ENCODE measurements at places on chromosomes 4 and X.
A peak's percentile ranks its signal among the peaks of the same experiment; 100 is the strongest.

GRCh38 chr4:187301923-187302322, 578.3 kb upstream of the FAT1 start:
- DNase-seq = no peak

- no peak for DNase-seq
Measured at GRCh38 chr4:4866866-4867374, 7.5 kb downstream of the MSX1 start.

DNA sequence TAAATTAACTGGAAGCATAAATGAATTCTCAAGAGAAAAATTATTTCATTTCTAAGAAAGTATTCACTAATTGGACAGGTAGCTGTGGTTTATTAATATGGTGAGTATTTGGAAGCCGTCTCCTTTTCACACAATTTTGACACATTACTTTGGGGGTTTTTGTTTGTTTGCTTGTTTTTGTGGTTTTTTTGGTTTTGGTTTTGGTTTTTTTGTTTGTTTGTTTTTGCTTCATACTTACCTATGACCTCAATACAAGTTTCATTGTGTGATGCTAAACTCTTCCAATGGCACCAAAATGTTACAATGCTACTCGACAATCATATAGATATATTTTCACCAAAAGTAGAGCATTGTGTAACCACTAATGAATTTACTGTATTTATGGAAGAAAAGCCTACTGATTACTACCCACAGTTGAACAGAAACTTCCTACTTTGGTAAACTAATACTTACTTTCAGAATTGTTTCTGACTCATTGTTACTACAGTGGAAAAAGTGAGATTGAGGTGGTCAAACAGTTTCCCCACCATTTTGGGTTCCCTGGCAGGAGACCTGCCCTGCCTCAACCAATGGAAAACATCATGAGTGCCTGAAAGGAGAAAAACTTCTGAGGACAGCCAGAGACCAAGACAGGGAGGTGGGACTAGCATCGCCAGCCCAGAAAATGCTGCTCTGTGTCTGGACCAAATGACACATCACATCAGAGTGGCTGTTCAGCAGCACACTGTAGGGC, 443.1 kb downstream of the HNRNPD start:
- no peak for DNase-seq

- no peak for DNase-seq
Measured at GRCh38 chrX:21151051-21151450, 223.2 kb upstream of the CNKSR2 start.

GRCh38 chrX:10021461-10022272, 54.5 kb downstream of the CLDN34 start:
- no peak for DNase-seq

- DNase-seq = no peak
Measured at GRCh38 chr4:14452764-14453163, 549.5 kb upstream of the CPEB2 start.

DNA sequence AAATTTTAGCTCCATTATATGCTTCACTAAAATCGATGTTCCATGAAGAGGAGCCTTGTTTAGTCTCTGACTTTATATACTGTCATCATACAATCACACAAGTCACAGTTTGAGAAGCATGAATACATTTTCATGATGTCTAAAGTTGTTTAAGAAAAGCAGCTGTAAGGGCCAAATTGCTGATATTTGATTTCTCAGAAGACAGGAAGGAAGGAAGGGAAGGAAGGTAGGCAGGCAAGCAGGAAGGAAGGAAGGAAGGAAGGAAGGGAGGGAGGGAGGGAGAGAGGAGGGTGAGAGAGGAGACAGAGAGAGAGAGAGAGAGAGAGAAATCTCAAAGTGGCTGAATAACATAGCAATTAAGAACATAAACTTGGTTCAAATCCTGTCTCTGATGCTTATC, 153.7 kb downstream of the RTL9 start:
- no peak for DNase-seq

DNA sequence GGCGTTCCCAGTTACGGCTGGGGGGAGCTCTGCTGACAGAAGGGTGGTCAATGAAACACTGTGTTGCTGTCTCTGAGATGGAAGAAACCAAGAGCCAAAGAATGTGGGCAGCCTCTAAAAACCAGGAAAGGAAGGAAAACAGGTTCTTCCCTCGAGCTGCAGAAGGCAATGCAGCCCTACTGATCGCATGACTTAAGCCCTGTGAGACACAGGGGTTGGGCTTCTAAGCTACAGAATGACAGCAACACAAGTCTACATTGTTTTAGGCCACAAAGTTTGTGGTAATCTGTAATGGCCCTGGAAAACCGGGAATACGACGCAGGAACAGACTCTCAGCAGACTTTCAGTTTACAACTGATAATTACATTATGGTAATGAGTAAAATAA, 38.2 kb upstream of the MTNR1A start:
- DNase-seq = no peak

- no peak for DNase-seq
Measured at GRCh38 chrX:115595049-115595448, 34.1 kb downstream of the PLS3 start.

- DNase-seq = no peak
Measured at GRCh38 chrX:56600141-56600540, 36.7 kb downstream of the UBQLN2 start.

- no peak for DNase-seq
Measured at GRCh38 chrX:155334486-155335336, at the start of gene CLIC2. CLIC2 (minus strand) TSS chrX:155334614; CDS start chrX:155334427, 187 bp downstream.

DNA sequence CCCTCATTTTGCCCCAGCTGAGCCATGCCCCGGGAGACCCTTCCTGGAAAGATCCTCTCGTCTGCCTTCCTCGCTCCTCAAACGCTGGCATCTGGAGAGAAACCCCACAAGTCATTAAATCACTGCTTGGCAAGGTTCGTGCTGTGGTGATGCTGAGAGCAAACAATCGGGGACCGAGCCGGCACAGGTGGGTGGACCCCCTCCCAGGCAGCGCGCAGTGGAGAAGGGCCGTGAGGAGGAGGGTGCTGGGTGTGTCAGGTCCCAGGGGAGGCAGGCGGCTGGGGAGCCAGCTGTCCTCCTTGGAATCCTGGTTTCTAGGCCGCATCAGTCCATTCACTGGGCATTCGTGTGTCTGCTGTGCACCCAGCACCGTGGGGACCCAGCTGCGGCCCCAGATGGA, 64.9 kb upstream of the PSAPL1 start:
- no peak for DNase-seq

- no peak for DNase-seq
Measured at GRCh38 chr4:151266497-151266896, 10.5 kb upstream of the PRSS48 start.

DNA sequence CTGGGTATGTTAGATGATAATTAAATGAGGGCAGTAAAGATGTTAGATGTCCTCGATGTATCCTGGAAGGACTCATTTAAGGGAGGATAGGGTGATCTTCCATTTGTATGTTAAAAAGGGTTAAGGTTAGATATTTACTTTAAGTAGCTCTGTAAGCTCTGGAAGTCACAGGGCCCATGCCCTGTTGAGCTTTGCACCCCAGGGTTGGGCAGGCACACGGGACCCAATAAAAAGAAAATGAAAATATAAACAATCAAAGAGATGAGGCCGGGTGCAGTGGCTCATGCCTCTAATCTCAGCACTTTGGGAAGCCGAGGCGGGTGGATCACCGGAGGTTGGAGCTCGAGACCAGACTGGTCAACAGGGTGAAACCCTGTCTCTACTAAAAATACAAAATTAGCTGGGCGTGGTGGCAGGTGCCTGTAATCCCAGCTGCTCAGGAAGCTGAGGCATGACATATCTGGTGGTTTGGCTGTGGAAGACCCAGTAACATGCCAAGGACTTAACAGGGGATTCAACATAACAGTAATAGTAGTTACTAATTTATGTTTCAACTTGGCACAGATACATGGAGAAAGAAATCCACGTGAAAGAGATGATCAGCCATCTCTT, 16.9 kb upstream of the PHEX start:
- DNase-seq = no peak

DNA sequence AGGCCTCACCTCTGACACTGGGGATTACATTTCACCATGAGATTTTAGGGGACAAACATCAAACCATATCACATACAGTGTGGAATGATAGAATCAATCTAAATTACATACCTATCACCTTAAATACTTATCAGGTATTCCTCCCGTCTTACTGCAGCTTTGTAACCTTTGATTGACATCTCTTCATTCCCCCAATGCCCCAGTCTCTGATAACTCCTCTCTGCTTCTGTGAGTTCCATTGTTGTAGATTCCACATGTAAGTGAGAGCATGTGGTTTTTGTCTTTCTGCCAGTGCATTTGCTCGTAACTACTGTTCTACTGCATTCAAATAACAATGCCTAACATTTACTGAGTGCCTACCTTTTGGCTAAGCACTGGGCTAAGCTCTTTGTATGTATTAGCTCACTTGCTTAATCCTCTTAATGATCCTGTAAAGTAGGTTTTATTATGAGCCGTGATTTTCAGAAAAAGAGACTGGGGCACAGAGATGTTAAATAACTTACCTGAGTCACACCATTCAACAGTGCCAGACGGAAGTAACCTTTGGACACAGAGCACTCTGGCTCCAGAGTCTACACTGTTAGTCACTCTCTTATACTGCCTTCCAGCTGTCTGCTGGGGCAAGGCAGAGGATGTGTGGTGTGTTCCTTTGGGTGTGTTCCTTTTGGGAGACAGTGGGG, 63.7 kb upstream of the ESX1 start:
- no peak for DNase-seq

DNA sequence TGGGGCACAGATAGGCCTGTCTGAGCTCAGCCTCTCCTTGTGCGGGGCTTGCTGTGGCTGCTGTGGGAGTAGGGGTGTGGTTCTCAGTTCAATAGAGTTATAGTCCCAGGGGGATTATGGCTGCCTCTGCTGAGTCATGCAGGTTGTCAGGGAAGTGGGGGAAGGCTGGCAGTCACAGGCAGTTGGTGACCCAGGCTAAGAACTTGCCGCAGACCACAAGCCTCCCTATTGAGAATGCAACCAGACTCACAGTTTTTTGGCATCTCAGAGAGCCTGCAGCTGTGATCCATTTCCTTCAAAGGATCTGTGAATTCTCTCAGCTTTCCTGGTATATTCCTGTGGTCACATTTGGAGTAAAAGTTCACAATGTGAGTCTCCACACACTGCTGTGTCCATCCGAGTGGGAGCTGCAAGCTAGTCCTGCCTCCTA, 364.9 kb downstream of the ZNF674 start:
- DNase-seq = no peak

DNA sequence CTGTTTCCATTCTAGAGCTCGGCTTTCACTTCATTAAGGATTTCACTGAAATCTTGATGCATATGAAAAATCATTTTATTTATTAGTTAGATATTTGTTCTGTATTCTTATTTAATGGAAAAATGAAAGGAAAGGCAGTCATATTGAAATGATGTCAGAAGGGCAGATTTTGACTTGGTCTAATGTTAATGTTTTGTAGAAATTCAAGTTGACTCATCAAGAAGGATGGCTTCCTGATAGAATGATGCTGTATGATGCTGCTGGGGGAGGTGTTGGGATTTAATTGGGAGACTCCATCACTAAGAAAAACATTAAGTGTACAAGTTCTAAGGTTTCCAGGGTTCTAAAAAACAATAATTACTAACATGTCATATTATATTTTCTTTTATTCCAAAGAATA, 204.8 kb downstream of the PDGFC start:
- DNase-seq = no peak

GRCh38 chr4:27270435-27270834, 409.8 kb downstream of the STIM2 start:
- no peak for DNase-seq

- DNase-seq = no peak
Measured at GRCh38 chr4:159743971-159744370, 641.1 kb downstream of the RAPGEF2 start.

- no peak for DNase-seq
Measured at GRCh38 chr4:20433097-20433705, 181.5 kb downstream of the SLIT2 start.

DNA sequence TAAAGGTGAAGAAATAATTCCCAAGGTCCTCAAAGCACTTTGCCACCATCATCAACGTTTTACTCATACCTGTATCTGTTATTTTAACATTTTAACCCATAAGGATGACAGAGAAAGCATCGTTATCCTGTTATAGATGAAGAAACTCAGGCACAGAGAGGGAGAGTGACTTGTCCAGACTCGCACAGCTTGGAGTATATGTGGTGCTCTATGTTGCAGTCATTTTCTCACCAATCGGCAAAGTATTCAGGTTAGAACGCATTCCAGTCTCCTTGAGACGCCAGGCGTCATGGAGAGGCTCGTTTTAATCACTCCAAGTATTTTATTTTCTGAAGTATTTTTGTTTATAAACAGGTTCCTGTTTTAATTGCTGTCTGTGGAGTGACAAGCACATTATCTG, 73.5 kb downstream of the IRF2 start:
- DNase-seq = no peak

- DNase-seq = no peak
Measured at GRCh38 chr4:140186651-140187315, 32.8 kb upstream of the MAML3 start.

DNA sequence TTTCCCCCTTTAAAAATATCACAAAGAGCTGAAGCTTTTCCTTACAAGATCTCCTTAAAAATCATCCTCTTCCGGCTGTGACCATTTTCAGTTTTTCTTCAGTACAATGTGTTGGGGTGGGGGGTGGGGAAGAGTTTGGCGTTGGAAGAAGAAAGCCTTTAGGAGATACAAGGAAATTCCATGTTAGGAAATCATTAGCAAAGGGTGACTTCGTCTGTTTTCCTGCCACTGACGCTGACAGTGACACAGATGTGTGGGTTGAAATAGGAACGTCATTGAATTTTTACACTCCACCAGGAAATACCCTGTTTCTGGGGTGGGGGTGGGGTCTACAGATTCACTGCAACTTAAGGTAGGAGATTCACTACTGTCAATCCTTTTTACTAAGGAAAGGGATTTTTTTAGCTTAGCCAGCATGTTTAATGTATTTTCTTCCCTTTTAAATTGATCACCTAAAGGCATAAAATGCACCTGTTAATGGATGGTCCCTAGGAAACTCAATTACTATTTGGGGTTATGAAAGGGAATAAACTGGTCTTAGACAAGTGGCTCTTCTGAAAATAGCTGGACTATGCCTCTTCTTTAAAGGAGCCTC, 3.9 kb downstream of the MAMLD1 start:
- peak; percentile 22 for DNase-seq

- no peak for DNase-seq
Measured at GRCh38 chrX:18173494-18174180, 47.0 kb downstream of the BEND2 start.

DNA sequence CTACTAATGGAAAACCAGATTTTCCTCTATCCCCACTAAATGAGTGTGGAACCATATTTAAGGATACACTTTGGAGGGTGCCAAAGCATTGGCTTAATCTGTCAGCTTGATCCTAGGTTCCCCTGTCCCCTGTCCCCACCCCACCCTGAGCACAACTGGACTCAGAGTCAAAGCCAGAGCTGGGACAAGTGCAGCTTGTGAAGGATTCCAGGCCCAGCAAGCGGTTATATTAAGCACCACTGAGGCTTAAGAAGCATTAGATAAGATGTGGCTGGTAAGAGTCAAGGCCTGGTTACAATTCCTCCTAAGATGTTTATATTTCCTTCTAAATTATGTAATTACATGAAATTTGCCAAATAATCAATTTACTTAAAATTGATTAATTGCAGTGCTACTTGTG, 350.0 kb upstream of the GATB start:
- DNase-seq = no peak

DNA sequence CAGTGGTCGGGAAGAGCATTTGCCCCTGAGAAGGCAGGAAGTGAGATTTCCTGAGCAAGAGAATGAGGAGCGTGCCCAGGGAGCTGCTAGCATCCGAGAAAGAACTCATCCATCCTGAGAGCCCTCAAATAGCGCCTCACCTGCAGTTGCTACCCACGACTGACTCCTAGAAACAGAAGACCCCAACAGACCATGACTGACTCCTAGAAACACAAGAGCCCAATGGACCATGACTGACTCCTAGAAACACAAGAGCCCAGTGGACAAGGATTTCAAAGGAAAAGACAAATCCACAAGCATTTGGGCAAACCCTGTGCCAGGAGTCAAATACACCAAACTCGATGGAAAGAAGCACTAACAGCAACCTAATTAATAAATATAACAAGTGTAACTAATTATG, 575.2 kb upstream of the FRG1 start:
- no peak for DNase-seq

Measured in putamen (tissue), 1 donor.